ENCODE measurements at places on chromosomes 13 and 19.

- DNase-seq, result no peak
These were observed 562 bp downstream of the IQCN start for GRCh38 chr19:18273561-18274218.

- DNase-seq, result no peak
These were observed 502.3 kb downstream of the TBC1D4 start for GRCh38 chr13:74979703-74980102.

DNA sequence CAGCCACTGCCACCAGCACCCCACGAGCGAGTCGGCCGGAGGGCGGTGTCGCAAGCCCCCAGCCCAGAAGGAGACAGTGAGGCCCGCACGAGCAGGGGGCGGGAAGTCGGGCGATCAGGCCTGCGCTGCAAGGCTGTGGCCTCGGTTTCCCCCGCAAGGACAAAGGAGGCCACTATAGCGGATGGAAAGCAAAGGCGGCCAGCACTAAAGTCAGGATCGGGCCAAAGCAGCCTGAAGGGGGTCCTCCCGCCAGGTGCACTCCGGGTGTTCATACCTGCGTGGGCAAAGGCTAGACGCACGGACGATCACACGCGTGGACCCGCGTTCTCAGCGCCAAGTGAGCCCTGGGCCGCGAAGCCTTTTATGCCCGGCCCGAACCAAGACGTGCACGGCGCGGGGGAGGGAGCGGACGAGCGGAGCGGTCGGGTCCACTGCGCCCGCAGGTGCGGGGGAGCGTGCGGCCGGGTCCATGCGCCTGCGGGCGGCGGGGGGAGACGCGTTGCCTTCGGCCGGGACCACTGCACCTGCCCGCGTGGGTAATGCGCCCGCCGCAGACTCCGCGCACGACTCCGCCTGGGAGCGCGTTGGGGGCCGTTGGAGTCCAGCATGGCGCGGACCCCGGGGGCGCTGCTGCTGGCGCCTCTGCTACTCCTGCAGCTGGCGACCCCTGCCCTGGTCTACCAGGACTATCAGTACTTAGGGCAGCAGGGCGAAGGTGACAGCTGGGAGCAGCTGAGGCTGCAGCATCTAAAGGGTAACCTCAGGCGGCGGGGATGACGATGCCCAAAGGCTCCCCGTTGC, at the start of the genes PRDX2 and THSD8:
TSS of gene PRDX2 (minus strand) at position 335 of the 801 bp plus-strand sequence. CDS start 539 bp downstream, outside the sequence.
TSS of gene THSD8 (plus strand) at position 604 of the 801 bp plus-strand sequence. CDS start at position 607, 3 bp downstream.
- no peak for DNase-seq

- no peak for DNase-seq
These were observed 22.6 kb upstream of the CD177 start for GRCh38 chr19:43330726-43331434.

DNA sequence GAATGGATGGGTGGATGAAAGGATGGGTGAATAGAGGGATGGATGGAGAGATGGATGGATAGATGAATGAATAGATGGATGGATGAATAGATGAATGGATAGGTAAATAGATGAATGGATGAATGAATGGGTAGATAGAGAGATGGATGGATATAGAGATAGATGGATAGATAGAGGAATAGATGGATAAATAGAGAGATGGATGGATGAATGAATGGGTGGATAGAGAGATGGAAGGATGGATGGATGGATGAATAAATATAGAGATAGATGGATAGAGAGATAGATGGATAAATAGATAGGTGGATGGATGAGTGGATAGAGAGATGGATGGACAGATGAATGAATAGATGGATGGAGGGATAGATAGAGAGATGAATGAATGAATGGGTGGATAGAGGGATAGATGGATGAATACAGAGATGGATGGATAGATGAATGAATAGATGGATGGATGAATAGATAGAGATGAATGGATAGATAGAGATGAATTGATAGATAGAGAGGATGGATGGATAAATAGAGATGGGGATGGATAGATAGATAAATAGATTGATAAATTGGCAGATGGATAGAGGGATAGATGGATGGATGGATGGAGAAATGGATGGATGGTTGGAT, 106.7 kb upstream of the SOX1 start:
- DNase-seq, result no peak

- no peak for DNase-seq
These were observed 4.9 kb downstream of the MAG start for GRCh38 chr19:35296644-35297514.

- DNase-seq, result no peak
These were observed 23.2 kb downstream of the SPATA13 start for GRCh38 chr13:24183741-24184182.

GRCh38 chr19:13260883-13261653, 110.9 kb downstream of the IER2 start:
- DNase-seq, result no peak

DNA sequence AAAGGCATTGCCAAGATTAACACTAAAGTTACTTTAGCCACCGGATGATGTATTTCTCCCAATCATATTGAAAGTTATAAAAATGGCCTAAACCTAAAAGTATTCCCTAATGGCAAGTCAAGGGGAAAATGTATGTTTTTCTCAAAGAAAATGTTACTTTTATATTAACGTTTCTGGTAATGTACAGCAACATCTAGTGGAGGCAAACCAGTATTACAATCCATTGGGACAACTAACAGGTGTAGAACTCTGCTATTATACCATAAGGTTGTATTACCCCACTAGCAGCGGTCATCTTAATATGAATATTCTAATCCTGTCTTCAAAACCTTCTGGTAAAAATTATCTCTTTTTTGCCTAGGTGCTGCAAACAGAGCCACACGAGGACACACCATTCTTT, 69.2 kb downstream of the ZNF100 start:
- no peak for DNase-seq

All from thoracic aorta (tissue), 2 donors.